ENCODE measurements at places on chromosomes 3 and 15.

DNA sequence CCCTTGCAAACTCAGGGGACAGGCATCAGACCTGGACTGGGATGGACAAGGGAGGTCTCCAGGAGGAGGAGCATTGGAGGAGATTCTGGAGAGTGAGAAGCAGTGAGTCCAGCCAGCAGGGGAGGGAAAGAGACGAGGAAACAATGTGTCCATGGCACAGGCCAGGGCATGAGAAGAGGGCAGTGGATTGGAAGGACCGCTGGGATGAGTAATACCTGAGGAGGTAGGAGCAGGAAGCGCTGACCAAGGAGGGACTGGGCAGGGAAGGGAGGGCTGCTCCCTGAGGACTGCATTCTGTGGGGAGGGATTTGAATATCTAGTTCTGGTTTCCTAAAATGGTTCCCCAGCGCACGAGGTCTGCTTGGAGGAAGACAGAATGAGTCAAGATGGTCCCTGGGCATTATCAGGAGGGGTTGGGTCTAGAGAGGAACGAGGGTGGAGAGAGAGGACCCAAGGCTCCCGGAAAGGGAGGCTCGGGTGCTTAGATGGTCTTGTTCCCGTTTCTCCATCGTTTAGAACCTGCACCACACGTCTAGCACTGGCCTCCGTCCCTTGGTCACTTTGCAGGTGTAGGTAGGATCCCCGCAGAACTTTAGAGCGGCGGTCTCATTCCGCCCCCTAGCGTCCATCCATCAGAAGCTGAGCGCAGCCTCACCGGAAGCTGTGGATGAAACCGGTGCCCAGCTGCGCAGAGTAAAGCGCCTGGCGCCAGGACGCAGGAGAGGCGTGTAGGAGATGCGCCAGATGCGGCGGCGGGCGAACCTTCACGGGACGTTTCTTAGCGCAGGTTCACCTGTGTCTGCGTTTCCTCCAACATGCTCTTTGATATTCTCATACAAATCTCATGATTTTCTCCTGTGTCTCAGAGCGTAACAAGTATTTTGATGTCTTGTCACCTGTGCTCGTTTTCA lies 190.7 kb upstream of the NDN start:
- no peak for DNase-seq

- DNase-seq: no peak
Measured at GRCh38 chr3:141085343-141086070, 34.4 kb downstream of the SPSB4 start.

GRCh38 chr3:30848087-30848779 lies 46.2 kb downstream of the GADL1 start:
- no peak for DNase-seq

GRCh38 chr3:56812754-56813652 lies 11.3 kb upstream of the ARHGEF3 start:
- DNase-seq: no peak

Measured in activated effector memory CD4-positive, alpha-beta T cell treated with Interleukin-2 at 50 U/mL for 16 hours (primary cell).